ENCODE measurements at places on chromosomes 16 and 17.

DNA sequence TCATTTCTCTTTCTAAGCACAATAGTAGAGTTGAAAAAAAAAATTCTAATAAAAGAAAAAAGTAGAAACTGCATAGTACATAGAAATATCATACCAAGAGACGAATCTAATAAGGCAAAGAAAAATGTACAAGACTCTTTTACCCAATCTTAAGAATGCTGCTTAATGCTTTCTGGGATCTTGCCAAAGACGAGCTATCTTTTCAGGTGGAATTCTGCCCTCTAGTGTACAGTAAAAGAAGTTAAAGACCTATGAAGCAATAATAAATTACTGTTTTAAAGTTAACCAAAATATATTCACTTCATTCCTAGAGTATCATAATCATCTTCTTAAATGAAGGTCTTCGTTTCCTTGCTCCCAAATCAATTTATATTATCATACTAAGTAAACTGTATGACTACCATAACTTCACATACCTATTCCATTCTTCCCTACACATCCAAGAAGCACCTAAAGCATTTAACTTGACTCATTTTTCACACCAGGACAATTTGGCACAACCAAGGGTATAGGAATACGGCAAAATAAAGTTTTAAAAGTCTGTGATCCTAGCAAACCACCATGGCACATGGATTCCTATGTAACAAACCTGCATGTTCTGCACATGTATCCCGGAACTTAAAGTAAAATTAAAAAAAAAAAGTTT lies 47.7 kb downstream of the CFDP1 start:
- DNase-seq = no peak

DNA sequence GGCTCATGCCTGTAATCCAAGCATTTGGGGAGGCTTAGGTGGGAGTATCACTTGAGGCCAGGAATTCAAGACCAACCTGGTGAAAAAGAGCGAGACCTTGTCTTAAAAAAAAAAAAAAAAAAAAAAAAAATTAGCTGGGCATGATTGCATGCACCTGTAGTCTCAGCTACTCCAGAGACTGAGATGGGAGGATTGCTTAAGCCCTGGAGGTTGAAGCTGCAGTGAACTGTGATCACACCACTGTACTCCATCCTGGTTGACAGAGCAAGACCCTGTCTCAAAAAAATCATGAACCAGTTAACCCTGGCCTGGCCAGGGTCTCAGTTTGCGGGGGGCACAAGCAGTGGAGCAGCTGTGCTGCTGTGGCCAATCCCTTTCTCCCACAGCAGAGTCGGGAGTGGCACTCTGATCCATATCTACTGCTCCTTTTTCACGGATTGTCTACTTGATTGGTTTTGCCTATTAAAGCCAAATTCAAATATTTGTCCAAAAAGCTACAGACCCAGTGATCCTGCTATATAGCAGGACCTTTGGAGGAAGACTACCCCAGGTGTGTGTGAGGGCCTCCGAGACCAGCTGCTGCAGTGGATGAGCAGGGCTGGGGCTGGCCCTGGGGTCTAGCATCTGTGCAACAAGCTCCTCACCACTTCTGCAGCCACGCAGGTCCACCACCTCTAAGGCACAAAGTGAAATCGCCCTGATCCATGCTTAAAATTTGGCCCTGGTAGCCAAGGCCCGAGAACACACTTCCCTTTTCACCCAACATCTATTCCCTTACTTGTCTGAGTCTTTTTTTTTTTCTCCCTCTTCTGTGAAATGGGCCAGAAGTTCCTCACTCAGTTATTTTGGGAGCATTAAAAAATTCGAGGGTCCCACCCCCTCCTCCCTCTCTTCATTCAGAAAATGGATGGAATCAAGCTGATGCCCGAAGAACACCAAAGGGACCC lies 48.2 kb downstream of the LDHD start:
- DNase-seq = no peak

DNA sequence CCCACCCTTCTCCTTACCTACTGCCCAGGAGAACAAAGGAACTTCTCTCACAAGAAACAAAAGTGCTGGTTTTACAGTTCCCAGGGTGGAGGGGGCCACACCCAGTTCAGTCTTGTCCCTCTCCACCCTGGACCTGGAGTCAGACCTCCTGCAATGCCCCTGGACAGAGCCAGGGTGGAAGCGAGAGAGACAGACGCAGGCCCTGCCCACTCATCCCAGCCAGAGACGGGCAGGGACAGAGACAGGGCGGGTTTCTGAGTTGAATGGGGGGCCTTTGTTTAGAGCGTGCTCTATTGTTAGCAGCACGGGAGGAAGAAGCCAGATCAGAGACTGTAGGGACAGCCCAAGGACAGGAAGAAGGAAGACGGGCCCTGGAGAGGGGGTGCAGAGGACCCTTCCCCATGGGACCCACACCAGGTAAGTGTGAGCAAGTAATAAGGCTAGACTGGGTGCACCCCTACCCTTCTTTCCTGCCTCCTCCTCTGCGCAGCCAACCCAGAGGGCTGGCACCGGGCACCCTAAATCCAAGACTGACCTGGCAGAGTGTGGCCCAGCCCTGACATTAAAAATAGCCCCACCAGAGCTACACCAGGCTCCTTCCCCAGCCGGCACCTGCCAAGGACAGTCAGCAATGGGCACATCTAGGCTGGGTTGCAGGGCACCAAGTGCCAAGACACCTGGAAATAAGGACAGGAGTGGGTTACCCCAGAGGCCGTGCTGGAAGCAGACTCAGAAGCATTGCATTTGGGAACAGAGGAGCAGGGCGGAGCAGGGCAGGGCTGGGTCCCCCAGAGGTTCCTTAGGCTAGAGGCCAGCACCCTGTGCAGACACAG lies 10.9 kb downstream of the JUP start:
- DNase-seq = peak; percentile 42

DNA sequence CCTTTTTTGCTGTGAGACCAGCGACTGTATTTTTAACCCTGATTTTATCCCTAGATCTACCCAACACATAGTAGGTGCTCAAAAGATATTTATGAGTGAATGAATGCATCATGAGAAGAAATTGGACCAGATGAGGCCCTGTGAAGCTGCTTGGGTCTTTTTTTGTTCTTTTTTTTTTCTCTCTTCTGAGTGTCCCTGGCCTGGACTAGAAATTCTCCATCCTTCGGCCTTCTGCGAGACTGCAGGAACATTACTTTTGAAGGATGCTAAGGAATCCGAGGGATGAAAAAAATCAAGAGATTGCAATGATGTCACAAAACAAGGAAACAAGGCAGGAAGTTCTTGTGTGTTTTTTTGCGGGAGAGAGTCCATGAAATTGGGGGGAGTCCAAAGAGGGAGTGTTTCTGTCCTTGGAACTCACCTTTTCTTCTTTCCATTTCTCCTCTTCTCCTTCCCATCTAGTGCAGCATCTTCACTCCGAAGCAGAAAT lies 560 bp upstream of the RUSF1 start:
- DNase-seq = peak; percentile 44
